ENCODE measurements at places on chromosomes 16 and 17. TPM values are rescaled to one million over a fixed set of nuclear protein-coding genes. Genes with fewer than 3 reads are reported as not detected.

- H3K36me3 ChIP-seq: peaks cover 30% of the 10 kb centered on the region
- no peak overlapping the region for H3K4me3 ChIP-seq
- DNase-seq: no peak
Observed at GRCh38 chr16:9109255-9109654, 17.8 kb downstream of the HAPSTR1 start.

- no peak overlapping the region for H3K4me3 ChIP-seq
- H3K27me3 ChIP-seq: peaks cover 2% of the 10 kb centered on the region
- no peaks in the 10 kb centered on the region for H3K4me1 ChIP-seq
- H3K36me3 ChIP-seq: no peaks in the 10 kb centered on the region
- DNase-seq: no peak
Observed at GRCh38 chr17:76200354-76200753, 39.9 kb downstream of the RNF157 start.

- H3K4me1 ChIP-seq: no peaks in the 10 kb centered on the region
- DNase-seq: no peak
- no peaks in the 10 kb centered on the region for H3K27me3 ChIP-seq
- H3K4me3 ChIP-seq: no peak overlapping the region
Observed at GRCh38 chr16:69724981-69725479, 1.3 kb downstream of the NQO1 start.

GRCh38 chr17:49779739-49780231, 8.7 kb upstream of the KAT7 start:
- DNase-seq: peak; percentile 32
- no peaks in the 10 kb centered on the region for H3K27me3 ChIP-seq
- no peaks in the 10 kb centered on the region for H3K36me3 ChIP-seq
- peaks cover 18% of the 10 kb centered on the region for H3K4me1 ChIP-seq
- no peak overlapping the region for H3K4me3 ChIP-seq

DNA sequence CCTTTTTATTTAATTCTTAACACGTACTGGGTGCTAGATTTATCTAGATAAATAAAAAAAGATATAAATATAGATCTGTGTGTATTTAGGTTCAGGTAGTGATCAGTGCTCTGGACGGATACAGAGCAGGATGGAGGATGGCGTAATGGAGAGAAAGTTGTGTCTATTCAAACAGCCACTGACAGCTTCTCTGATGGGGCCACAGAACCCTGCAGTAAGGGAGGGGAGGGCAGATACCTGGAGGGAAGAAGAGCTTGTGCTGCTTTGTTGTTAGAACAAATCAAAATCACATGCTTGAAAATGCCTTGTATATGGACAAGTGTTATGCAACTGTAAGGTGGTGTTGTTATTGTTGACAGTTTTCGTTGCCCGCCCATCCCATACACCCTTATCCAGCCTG, 170.2 kb downstream of the UTP18 start:
- no peak for DNase-seq
- no peaks in the 10 kb centered on the region for H3K27me3 ChIP-seq
- no peak overlapping the region for H3K27ac ChIP-seq

GRCh38 chr16:29663016-29663806, at the start of gene SPN:
Gene SPN (plus strand): TSS chr16:29663247. CDS start chr16:29663729, 482 bp downstream.
- H3K27ac ChIP-seq: no peak within 1 kb of the TSS
- no peaks in the 10 kb centered on the region for H3K36me3 ChIP-seq
- H3K4me1 ChIP-seq: peaks cover 6% of the 10 kb centered on the region
- H3K4me3 ChIP-seq: peak within 1 kb of the TSS; percentile 9

- no peaks in the 10 kb centered on the region for H3K36me3 ChIP-seq
- DNase-seq: no peak
- no peak overlapping the region for H3K4me3 ChIP-seq
- H3K4me1 ChIP-seq: no peaks in the 10 kb centered on the region
- peaks cover 50% of the 10 kb centered on the region for H3K27me3 ChIP-seq
Observed at GRCh38 chr17:6830383-6830986, 1.0 kb downstream of the TEKT1 start.

GRCh38 chr17:19877364-19877945, 9.7 kb upstream of the ULK2 start:
- no peaks in the 10 kb centered on the region for H3K4me1 ChIP-seq
- no peaks in the 10 kb centered on the region for H3K27me3 ChIP-seq
- H3K27ac ChIP-seq: no peak overlapping the region
- H3K36me3 ChIP-seq: no peaks in the 10 kb centered on the region
- DNase-seq: no peak

DNA sequence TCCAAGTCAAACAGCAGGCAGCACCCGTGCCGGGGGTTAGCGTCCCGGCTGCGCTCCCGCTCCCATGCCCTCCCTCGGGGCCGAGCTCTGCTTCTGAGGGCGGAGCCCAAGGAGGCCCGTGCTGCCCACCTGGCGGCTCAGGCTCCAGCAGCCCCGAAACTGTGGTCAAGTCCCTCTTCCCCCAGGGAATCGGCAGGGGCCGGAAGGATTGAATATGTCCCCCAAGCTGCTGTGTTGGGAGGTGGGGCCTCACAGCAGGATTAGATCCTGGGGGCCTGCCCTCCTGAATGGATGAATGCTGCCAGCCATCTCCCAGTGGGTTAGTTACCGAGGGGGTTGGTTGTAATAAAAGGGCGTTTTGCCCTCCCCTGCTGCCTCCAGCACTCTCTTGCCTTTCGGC, 33.9 kb downstream of the MAP2K3 start:
- H3K27me3 ChIP-seq: no peaks in the 10 kb centered on the region
- H3K4me1 ChIP-seq: no peaks in the 10 kb centered on the region
- H3K36me3 ChIP-seq: peaks cover 10% of the 10 kb centered on the region
- H3K27ac ChIP-seq: no peak overlapping the region
- DNase-seq: no peak
- no peak overlapping the region for H3K4me3 ChIP-seq

DNA sequence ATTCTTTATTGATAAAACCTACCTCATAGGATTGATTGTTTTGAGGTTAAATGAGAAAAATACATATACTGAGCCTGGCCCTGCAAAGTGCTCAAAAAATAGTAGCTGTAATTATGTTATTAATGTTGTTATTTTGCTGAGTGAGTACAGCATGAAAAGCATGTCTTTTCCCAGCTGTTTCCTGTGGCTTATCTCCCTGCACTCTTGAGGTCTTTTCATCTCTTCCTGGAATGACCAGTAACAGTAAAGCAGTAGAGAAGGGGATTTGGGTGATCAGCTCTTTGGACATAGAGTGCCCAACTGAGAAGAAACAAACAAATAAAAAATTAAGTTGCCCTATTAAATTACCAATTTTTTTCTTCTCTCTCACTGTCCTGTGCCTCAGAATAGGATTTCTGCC, 53.7 kb downstream of the NFAT5 start:
- H3K4me3 ChIP-seq: no peak overlapping the region
- H3K36me3 ChIP-seq: no peaks in the 10 kb centered on the region
- H3K27me3 ChIP-seq: no peaks in the 10 kb centered on the region
- DNase-seq: no peak

- H3K27ac ChIP-seq: no peak overlapping the region
- no peaks in the 10 kb centered on the region for H3K36me3 ChIP-seq
- H3K4me3 ChIP-seq: no peak overlapping the region
- no peaks in the 10 kb centered on the region for H3K27me3 ChIP-seq
Observed at GRCh38 chr16:85860413-85861094, 38.4 kb upstream of the IRF8 start.

DNA sequence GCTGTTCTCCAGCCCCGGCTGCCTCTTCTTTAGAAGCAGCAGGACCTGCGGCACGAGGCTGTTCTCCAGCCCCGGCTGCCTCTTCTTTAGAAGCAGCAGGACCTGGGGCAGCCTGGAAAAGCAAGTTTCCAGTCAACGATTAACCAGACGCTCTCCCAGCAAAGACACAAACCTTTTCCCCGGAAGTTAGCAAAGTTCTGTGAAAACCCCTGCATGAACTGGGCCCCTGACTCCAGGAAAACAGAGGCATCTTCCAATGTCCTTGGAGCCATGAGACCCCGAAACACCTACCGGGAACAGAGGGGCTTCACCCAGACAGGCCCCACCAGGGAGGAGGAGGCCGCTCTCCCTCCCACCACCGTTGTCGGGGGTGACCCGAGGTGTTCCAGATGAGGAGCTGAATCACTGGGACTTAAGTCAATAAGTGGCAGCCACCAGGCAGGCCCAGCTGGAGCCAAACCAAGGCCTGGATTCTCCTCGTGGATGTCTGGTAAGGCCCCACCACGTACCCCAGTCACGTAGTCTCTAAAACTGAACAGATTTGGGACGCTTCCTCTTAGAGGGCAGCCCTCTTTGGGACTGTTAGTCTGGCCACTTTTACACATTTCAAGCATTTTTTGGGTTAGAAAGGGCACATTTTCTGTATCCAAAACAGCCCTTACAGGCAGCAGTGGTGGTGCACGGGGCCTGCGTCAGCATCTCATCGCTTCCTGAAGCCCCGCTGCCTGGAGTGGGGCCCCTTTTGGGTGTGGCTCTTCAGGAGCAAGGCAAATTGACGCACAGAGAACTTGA, at the start of gene RPH3AL:
Gene RPH3AL, minus strand, starts transcription at position 387 of the 792 bp plus-strand sequence. CDS start 25,264 bp downstream, outside the sequence.
- peak within 1 kb of the TSS; percentile 69 for H3K27ac ChIP-seq
- peaks cover 40% of the 10 kb centered on the region for H3K4me1 ChIP-seq
- no peak within 1 kb of the TSS for H3K4me3 ChIP-seq
- DNase-seq: peak; percentile 75
- H3K27me3 ChIP-seq: no peaks in the 10 kb centered on the region

DNA sequence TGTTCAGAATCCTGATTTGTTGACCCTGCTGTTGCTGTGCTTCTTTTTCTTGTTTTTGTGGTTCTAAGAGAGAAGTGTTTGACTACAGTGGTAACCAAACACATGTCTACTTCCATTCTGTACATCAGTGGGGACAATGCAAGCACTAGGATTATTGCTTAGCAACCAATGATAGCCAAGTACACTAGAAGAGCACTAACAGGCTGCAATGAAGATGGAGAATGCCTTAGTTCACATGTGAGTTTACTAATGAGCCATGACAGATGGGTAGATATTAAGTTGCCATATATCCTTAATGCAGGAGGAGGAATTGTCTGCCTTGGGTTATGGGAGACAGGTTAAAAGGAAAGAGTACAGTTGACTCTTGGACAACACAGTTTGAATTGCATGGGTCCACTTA, 8.3 kb downstream of the EFCAB5 start:
- no peaks in the 10 kb centered on the region for H3K4me1 ChIP-seq
- H3K27me3 ChIP-seq: no peaks in the 10 kb centered on the region
- H3K4me3 ChIP-seq: no peak overlapping the region
- H3K36me3 ChIP-seq: no peaks in the 10 kb centered on the region
- no peak overlapping the region for H3K27ac ChIP-seq

DNA sequence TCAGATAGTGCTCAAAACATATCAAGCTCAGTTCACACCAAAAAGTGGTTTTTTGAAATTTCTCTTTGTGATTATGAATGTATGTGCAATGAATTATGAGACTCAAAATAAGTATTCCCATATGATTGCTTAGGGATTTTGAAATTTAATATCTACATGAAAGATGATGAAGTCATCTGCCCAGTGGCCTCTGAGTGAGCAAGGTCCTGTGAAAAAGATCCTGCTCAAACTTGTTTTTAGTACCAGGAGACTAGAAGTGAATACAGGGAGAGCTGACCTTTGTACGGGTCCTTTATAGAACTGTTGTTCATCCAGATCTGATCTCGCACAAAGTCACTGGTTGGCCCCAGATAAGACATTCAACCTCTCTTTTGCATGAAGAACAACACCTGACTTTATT, 151.9 kb upstream of the MAF start:
- no peak overlapping the region for H3K4me3 ChIP-seq
- H3K27ac ChIP-seq: no peak overlapping the region
- H3K36me3 ChIP-seq: no peaks in the 10 kb centered on the region
- H3K27me3 ChIP-seq: no peaks in the 10 kb centered on the region
- DNase-seq: no peak

- H3K4me1 ChIP-seq: no peaks in the 10 kb centered on the region
- H3K27me3 ChIP-seq: no peaks in the 10 kb centered on the region
- H3K36me3 ChIP-seq: no peaks in the 10 kb centered on the region
- DNase-seq: no peak
- no peak overlapping the region for H3K27ac ChIP-seq
Observed at GRCh38 chr16:85998171-85998867, 99.4 kb downstream of the IRF8 start.

- no peaks in the 10 kb centered on the region for H3K36me3 ChIP-seq
- H3K27me3 ChIP-seq: no peaks in the 10 kb centered on the region
- H3K4me1 ChIP-seq: peaks cover 5% of the 10 kb centered on the region
- H3K27ac ChIP-seq: no peak overlapping the region
- no peak overlapping the region for H3K4me3 ChIP-seq
- DNase-seq: peak; percentile 82
Observed at GRCh38 chr17:64133546-64134215, 3.7 kb upstream of the ERN1 start.

- no peaks in the 10 kb centered on the region for H3K27me3 ChIP-seq
- no peaks in the 10 kb centered on the region for H3K36me3 ChIP-seq
- H3K27ac ChIP-seq: no peak overlapping the region
- H3K4me3 ChIP-seq: no peak overlapping the region
- H3K4me1 ChIP-seq: no peaks in the 10 kb centered on the region
Observed at GRCh38 chr16:2734844-2735515, 15.0 kb upstream of the PRSS27 start.

DNA sequence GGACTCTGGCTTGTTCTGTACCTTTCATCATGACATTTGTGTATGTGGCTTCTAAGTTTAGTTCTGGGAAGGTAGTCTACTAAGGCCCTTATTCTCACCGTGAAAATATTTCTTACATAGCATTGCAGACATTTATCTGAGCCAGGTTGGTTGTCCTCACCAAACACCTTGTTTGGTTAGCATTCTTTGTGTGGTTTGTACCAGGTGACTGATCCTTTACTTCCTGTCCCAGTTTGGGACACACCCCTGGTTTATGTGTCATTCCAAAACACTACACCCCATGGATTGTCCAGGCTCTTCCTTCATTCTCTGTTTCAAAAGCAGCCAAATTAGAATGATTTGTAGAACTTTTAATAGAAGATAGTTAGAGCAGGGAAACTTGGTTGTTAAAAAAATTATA, 23.2 kb upstream of the DUSP14 start:
- H3K27me3 ChIP-seq: no peaks in the 10 kb centered on the region
- H3K4me1 ChIP-seq: no peaks in the 10 kb centered on the region
- no peak overlapping the region for H3K4me3 ChIP-seq
- peaks cover 29% of the 10 kb centered on the region for H3K36me3 ChIP-seq
- H3K27ac ChIP-seq: no peak overlapping the region
- DNase-seq: no peak

Gene TBC1D3E
- total RNA-seq: not detected

Gene TAC4
- total RNA-seq: not detected

Gene RAC3
- total RNA-seq: 8.2 TPM

Gene NPIPB9
- total RNA-seq: 5.5 TPM

Gene DHRS13
- total RNA-seq: 14.2 TPM

Gene AOC3
- 154 TPM for total RNA-seq

Gene GSDMA
- total RNA-seq: 0.91 TPM

Gene DOC2B
- total RNA-seq: 5.1 TPM

Gene PRM2
- total RNA-seq: not detected

Gene SCN4A
- 0.31 TPM for total RNA-seq

Gene CACNG5
- not detected for total RNA-seq

Gene TPSG1
- 2.9 TPM for total RNA-seq

Gene CD300LB
- total RNA-seq: 0.82 TPM

Gene PITPNM3
- 4.0 TPM for total RNA-seq

Gene TBC1D3K
- not detected for total RNA-seq

Measured in lung (tissue), 17 donors.